Skeletal muscle tissue (tissue), 5 donors: ENCODE measurements at places on chromosomes 1 and 21. TPM values are rescaled to one million over a fixed set of nuclear protein-coding genes. Genes with fewer than 3 reads are reported as not detected.

FALEC gene
- not detected for total RNA-seq

TGFB2 gene
- total RNA-seq: 50.6 TPM

NGF gene
- total RNA-seq: 2.1 TPM

AMY2A gene
- not detected for total RNA-seq

SYCP1 gene
- not detected for total RNA-seq
